Activated T-cell treated with anti-CD3 and anti-CD28 coated beads for 24 hours (primary cell): ENCODE measurements at places on chromosomes 2 and 18.

DNA sequence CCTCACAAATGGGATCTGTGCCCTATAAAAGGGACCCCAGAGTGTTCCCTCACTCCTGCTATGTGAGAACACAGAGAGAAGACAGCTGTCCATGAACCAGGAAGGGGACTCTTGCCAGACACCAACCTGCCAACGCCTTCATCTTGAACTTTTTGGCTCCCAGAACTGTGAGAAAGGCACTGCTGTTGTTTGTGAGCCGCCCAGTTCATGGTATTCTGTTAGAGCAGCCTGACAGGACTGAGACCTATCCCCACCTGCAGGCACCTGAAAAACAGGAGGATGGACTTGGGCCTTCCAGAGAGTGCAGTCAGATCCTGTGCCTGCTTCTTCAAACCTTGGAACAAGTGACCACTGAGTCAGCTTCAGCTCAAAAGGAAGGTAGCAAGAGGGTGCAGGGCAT, 51.4 kb downstream of the CRACDL start:
- DNase-seq: no peak

GRCh38 chr2:20501974-20502373, 55.1 kb downstream of the RHOB start:
- DNase-seq: no peak

DNA sequence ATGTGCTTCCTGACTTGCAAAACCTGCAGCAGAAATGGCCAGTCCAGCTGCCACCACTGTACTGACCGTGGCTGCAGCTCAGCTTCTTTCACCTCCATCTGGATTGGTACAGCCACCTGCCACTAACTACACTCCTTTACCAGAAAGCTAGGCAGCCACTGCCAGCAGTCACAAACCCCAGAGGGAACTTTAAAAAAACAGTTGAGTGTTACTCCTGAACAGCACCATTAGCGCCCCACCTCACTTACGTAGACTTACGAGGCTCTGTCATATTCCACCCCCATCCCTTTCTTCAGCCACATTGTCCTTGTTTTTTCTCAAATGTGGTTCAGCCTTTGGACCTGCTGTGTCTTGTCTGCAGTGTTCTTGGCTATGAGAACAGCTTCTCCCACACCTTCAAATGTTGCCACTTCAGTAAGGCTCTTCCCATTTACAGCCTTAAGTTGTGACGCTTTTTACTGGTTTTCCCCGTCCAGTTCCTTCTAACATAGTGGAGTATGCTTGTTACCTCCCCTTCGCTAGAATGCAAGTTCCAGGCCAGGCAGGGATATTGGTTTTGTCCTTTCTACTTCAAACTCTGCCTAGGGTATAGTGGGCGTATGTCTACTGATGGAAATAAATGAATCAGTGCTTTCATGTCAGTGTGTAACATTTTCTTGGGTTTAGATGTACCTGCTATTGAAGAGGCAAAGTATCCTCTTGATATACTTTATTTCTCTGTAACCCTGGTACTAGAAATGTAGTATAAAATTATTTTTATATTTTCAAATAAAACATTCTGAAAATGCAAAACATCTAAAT, 17.0 kb downstream of the HNRNPA3 start:
- DNase-seq: no peak

DNA sequence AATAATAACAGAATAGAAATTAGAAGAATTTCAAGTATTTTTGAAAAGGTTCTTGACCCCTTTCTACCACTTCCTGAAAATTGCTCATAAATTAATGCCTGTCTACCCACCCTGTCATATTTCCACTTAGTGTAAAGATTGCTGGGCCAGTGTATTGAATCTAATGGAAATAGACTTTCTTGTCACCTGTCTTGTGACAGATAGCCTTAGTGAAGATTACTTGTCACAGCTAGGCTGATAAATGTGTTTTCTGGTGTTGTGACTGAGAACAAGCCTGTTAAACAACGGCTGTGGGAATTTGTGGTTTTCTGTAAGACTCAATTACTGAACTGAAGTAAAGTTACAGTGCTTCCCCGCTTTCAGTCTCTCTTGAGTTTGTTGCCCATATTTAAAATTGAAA, 37.0 kb downstream of the PIK3C3 start:
- DNase-seq: no peak

DNA sequence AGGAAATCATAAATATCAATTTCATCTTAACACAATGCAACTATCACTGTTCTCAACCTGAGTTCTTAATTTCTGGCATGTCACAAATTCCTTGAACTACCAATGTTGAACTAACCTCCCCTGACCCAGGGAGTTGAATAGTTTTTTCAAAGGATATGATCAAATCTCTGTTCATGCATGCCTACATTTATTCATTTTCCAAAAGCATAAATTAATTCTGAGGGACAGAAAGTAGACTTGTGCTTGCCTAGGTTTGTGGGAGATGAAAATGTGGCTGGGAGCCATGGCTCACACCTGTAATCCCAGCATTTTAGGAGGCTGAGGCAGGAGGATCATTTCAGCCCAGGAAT, 175.7 kb downstream of the TGIF1 start:
- DNase-seq: no peak

DNA sequence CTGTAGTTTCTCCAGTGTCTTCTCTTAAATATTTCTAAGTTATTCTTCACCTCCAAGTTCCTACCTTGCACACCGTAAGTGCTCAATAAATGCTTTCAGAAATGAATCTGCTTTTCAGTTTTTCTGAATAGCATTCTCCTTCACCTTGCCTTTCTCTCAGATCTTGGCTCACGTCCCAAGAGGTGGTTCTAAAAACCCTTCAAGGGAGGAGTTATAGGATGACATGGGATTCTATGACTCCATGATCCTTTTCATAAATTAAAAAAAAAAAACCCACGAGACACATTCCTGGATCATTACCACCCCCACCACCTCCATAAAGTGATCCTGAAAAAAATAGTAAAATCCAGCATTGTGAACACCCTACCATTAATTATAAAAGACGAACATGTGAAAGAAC, 11.7 kb downstream of the KCTD1 start:
- no peak for DNase-seq

GRCh38 chr2:225742487-225742886, 343.0 kb downstream of the NYAP2 start:
- DNase-seq: no peak

DNA sequence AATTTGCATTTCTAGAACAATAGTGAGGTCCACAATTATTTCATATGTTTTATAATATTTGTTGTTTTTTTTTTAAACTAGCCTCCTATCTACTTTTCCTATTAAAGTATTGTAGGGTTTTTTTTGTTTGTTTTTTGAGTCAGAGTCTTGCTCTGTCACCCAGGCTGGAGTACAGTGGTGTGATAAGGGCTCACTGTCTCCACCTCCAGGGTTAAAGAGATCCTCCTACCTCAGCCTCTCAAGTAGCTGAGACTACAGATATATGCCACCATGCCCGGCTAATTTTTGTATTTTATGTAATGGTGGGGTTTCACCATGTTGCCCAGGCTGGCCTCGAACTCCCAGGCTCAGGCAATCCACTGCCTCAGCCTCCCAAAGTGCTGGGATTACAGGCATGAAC, 122.5 kb downstream of the SLC39A10 start:
- no peak for DNase-seq

GRCh38 chr2:73746015-73746876, 9.1 kb upstream of the TPRKB start:
- DNase-seq: no peak

DNA sequence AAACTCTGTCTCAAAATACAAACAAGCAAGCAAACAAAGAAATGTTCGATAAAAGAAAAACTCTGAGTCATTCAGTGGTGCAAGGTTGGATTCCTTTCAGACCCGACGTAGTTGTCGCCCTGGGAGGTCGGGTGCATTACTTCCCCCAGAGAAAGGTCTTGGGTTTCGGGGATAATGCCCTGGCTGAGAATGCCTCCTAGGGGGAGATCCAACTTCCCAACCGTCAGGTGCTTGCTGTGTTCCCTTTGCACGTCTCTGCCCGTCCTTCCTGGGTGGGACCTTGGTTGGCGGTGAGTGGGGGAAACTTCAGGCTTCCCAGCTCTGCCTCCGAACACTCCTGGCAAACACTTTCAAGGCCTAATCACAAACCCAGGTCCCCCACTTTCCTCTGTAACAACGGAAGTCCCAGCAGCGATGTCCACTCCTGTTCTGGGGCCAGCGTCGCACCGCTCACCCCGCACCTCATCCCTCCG, 609 bp downstream of the TPGS2 start:
- peak; percentile 9 for DNase-seq

DNA sequence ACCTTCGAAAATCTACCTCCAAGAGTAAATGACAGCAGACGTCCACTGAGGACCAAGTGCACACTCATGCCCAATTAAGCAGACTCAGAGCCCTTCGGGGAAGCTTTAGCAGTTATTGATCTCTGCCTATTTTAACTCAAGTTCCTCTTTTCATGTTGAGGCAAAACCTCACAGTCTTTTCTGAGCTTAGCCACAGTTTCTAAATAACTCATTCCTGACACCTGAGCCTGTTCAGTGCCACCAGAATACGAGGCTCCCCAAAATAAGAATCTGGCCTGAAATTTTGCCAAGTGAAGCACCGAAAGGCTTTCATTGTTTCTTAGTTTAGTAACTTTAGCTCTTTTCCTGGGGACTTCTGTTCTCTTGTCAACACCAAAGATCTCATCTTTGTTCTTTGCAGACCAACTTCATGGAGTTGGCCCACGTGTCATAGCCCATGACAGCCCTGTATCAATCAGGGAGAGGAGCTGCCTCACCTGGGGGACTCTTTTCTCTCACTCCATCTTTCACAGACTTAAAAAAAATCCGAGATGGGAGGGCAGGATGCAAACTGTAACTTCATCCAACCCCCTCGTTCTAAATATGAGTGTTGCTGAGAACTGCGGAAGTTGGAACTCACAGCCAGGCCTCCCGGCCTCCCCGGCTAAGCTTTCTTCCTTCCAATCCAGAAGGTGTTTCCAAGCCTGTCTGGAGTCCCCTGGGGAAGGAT, 22.2 kb downstream of the INPP5D start:
- no peak for DNase-seq

DNA sequence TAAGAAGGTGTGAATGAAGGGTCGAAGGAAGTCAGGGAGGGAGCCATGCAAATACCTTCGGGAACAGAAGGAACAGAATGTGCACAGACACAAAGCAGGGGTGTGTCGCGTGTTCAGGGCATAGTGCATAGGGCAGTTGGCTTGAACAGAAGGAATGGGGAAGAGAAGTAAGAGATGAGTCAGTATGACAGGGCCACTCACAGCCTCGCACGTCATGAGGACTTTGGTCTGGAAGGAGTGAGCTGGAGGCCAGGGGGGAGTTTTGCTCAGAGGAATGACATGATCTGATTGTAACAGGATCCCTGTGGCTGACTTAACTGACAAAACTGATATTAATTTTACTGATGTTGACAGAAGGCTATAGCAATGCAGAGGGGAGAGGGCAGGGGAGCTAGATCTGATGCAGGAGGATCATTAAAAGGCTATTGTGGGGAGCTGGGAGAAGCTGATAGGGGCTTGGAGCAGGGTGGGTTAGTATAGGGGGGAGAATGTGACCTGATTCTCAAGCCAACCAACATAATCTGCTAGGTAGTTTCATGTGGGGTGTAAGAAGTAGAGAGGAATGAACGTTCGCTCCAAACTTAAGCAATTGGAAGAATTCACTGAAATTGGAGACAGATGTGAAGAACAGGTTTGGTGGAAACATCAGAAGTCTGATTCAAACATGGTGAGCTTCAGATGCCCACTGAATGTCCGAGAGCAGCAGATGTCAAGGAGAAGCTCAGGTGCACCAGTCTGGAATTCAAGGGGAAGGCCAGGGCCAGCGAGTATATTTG, 60.4 kb upstream of the COPS8 start:
- no peak for DNase-seq

DNA sequence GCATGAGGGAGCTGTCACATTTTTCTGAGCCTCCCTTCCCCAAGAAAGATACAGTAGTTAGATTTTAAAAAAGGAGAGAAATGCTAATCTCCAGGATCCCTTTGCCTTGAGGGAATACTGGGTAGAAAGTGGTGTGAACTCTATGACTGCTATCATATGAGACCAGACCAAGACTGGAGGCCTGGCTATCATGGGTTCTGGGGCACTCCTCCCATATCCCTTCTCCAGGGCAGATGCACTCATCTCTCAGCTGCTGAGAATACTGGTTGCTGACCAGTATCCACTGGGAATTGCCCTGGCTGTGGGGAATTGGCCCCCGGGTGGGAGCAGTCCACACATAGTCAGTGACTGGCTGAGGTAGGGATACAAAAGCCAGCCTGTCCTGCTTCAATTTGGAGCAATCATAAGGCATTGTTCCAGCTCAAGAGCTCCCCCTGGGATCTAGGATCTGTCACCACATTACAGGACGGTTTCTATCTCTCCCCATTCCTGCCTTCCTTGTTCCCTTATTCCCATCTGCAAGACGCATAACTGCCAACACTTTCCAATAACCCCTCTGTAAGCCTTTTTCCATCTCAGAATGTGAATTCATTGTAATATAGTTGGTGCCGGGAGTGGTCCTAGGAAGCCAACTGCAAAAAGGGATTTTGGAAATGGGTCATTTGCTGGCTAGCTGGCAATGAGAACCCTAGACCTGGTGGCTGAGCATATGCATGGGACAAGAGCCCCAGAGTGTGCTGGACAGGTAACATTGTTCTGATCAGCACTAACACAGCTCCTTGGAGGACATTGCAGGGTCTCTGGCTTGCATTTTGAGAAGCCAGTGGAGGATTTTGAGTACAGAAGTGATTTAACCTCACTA, 35.4 kb upstream of the REEP1 start:
- no peak for DNase-seq

DNA sequence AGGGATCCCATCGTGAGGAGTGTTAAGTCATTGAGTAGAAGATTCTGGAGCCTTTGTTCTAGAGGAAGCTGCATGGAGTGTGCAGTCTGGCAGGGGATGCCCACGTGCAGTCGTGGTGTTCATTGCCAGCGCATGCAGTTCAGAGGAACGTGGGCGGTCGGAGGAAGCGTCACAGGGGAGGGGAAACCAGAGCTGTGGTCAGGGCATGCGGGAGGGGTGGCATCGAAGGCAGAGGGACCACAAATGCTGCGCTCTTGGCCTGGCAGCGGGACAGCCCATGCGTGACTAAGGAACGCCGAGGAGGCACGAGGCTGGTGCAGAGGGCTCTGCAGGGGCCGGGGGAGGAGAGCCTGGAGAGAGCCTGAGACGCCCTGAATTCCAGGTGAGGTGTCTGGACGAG, 141.1 kb downstream of the KLHL29 start:
- DNase-seq: no peak

DNA sequence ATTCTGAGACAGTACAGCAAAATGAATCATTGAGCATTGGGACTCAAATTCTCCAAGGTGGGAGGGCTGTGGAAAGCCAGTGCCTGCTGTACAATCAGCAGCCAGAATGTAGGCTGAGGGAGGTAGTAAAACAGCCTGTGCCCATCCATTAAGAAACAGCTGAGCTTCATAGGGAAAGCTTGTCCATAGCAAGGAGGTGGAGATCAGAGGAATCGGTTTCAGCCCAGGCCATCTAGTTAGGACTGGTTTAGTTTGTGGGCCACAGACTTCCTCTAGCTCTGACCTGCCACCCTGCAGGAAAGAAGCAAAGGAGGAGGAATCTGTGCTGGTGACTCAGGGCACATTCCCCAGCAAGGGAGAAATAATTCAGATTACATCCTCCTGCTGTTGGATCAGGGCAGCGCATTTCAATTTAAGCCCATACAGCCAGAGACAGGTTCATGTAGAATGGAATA, 333.4 kb downstream of the SETBP1 start:
- no peak for DNase-seq
